ENCODE measurements at places on chromosomes 6 and 20. TPM values are rescaled to one million over a fixed set of nuclear protein-coding genes. Genes with fewer than 3 reads are reported as not detected.

DNA sequence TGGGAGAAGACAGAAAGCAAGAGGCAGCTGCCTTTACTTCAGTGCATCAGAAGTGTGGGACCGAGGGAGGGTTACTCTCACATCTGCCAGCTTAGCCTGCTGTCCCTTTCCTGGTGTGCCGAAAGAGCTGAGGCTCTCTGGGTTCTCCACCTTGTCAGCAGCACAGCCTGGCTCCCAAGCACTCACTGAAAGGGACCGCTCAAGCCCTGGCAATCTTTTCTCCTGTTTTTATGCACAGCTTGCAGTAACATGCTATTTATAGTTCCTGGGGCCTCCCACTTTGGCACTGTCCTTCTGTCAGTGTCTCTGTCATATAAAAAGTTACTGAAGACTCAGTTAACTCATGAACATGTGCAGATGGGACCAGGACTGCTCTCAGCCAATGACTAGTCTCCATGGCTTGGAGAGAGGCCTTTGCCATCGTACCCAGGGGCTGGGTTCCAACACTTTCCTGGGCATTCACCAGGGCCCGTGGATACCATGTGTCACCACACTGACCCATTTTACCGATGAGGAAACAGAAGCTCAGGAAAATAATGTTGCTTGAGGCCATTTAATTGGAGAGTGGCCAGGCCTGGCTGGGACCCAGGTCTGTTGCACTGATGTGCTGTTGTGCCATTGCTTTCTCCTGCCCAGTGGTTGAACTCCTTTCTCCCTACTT is 46.2 kb downstream of the PANK2 start:
- DNase-seq = no peak

DNA sequence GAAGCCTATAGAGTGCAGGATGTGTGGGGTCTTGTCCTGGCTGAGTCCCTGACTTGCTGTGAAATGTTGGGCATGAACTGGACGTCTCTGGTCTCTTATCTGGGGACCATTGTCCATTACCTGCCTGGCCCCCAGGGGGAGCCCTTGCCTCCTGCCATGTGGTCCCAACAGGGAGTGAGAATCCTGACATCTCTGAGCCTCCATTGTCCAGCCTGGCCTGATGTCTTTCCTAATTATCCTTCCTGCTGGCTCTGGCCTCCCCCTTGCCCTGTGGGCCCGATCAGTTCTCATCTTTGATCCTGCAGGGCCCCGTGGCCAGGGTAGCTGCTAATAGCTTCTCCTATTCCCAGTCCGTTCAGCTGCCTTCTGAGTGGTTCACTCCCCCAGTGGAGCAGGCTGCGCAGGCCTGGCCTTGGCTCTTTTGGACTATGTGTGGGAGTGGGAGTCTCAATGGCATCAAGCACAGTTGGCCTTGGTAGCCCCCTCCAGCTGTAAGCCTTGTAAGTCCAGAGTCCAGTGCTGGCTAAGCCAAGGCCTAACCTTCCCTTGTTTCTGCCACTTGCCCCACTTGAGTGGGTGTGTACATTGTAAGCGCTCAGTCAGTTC is 77.9 kb upstream of the RALY start:
- DNase-seq = no peak

DNA sequence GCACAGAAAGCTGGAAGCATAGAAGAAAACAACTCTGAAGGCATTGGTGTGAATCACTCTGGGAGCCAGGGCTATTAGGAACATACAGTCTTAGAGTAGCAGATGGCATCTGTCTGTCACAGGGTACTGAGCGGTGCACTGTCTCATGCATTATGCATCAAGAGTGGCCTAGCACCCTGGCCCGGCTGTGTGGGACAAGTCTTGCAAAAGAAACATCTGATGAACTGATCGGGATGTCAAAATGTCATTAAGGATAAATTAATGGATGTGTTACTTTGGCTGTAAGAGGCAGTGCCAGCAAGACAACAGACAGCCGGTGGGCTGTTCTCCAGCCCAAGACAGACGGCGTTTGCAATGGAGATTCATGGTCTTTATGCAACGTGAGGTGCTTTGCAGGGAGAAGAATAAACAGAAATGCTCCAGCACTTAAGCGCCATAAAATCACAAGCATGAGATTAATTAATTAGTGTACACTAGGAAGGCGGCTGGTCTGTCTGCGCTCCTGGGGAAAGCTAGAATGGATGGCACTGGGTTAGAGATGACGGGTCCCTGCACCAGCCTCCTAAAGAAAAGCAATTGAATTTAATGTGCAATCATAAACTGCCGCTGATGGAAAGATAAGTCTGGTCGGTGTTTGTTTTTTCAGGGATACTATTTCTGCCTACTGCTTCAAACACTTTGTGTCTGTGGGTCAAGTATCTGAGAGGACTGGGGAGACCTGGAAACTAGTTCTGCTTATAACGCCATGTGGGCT is 600.6 kb upstream of the CHD6 start:
- DNase-seq = no peak

DNA sequence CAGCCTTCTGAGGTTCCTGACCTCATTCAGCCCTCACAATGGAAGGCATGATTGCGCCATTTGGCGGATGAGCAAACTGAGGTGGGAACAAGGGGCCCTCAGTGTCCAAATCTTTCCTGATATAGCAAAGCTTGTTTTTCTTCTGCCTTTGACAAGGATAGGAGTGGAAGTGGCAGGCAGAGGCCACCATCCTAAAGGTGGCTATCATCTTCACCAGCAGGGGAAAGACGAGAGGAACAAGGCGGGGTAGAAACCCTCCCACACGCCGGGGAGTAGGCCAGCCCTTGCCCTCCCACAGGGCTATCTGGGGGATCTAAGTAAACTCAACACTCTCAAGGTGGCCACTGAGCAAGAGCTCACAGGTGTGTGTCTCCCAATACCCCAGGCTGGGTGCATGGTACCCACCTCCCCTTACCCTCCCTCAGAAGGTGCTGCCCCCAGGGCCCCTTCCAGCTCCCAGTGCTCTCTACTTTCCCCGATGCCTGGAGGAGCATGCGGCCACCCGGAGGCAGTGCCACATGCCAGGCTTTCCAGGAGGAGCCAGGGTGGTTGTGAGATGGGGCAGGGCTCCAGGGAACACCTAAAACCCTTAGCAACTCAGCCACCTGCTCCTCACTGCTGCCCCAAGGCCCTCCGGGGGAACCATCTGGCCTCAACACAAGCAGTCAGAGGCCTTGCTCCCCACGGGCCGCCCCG is 11.2 kb downstream of the SPDEF start:
- no peak for DNase-seq

DNA sequence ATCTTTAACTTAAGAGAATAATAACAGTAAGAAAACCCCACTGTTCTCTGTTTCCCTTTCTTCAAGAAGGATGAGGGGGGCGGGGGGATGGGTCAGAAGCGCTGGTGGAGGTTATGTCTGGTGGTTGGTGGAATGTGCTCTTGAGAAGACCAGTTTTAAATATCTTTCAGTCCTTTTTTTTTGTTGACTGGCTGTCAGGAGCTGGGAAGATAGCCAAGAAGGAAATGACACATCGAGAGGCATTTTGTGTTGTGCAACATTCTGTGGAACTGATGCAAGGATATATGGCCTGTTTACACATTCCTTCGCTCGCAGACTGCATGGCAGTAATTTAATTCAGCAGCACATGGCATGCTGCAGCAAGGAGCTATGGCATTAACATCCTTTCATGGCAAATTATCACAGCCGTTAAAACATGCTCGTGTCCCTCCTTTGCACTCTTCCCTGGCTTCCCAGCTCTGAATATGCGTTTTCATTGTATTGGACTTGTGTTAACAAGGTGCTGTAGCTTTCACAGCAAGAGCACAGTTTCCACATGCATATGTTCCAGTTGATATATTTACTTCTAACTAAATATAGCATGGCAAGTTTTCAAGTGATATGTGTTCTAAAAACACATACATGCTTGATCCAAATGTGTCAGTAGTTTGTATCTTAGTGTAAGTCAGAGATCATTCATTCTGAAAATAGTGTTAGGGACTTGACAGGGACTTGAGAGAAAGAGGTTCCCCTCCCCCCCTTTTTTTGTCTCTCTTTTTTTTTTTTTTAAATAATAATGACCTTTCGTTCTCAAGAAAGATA is 68.2 kb upstream of the SUPT3H start:
- DNase-seq = peak; percentile 78

DNA sequence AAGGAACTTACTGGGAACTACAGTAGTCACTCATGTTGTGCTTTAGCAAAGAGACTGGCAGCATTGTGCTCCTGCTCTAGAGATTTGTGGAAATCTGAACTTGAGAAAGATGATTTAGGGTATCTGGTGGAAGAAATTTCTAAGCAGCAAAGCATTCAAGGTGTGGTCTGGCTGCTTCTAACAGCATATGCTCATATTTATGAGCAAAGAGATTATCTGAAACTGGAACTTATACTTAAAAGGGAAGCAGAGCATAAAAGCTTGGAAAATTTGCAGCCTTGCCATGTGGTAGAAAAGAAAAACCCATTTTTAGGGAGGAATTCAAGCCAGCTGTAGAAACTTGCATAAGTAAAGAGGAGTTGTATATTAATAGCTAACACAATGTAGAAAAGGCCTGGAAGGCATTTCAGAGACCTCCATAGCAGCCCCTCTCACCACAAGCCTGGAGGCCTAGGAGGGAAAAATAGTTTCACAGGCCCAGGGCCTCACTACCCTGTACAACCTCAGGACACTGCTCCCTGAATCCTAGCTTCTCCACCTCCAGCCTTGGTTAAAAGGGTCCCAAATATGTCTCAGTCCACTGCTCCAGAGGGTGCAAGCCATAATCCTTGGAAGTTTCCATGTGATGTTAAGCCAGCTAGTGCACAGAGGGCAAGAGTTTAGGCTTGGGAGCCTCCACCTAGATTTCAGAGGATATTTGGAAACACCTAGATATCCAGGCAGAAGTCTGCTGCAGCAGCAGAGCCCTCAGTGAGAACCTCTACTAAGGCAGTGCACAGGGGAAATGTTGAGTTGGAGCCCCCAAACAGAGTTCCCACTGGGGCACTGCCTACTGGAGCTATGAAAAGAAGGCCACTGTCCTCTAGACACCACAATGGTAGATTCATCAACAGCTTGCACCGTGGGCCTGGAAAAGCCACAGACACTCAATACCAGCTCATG is 6.6 kb downstream of the EPM2A start:
- no peak for DNase-seq

- no peak for DNase-seq
Observed at GRCh38 chr20:49979030-49979832, 3.5 kb upstream of the SNAI1 start.

- DNase-seq = no peak
Observed at GRCh38 chr6:65135567-65135966, 571.5 kb downstream of the EYS start.

DNA sequence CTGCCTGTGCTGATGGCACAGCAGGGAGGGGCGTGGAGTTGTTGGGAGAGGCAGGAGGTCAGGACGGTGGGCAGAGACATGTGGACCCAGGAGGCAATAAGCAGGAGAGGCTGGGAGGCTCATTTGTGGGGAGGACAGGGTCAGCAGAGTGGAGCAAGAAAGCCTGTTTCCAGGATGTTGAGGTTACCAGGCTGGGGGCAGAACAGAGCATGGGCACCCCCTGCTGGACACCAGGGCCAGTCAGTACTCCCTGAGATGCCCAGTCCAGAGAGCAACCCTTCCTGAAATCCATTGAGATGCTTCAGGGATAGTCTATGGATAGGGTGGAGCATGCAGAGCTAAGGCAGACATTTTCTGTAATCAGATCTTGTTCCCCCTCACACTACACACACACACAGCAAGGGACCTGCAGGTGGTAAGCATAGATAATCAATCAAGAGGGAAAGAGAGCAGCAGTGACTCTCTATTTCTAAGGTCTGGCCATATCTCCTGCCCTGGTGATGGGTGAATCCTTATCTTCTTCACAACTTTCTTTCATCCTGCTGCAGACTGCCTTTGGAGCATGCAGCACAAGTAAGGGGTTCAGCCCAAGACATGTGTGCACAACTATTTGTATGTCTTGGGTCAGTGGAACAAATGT is 41.7 kb downstream of the MOCS1 start:
- peak; percentile 35 for DNase-seq

Gene HRH3
- polyA plus RNA-seq = 0.25 TPM

Gene DAAM2
- 27.7 TPM for polyA plus RNA-seq
